Fibroblast of skin of abdomen (primary cell): ENCODE measurements at places on chromosomes 2 and 18.

- peak; percentile 91 for DNase-seq
Measured at GRCh38 chr2:105104208-105104731, 66.4 kb downstream of the MRPS9 start.

DNA sequence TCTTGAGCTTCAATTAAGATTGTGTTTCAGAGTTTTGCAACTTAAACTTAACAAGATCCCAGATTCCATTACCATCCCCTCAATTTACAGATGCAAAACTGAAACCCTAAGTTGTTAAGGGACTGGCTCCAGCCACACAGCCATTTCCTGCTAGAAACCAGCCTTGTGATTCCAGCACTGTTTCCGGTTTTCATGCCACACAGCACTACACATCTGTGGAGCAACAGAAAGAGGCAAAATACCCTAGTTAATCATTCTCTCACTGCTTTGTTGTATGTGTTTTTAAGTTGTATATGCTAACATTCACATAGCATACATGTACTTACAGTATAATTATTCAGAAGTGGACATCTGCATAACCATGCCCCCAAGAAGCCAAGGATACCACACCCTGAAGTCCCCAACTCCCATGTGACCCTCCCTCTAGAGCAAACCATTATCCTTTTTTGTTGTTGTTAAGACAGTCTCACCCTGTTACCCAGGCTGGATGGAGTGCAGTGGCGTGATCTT is 87.4 kb downstream of the MYO5B start:
- no peak for DNase-seq

DNA sequence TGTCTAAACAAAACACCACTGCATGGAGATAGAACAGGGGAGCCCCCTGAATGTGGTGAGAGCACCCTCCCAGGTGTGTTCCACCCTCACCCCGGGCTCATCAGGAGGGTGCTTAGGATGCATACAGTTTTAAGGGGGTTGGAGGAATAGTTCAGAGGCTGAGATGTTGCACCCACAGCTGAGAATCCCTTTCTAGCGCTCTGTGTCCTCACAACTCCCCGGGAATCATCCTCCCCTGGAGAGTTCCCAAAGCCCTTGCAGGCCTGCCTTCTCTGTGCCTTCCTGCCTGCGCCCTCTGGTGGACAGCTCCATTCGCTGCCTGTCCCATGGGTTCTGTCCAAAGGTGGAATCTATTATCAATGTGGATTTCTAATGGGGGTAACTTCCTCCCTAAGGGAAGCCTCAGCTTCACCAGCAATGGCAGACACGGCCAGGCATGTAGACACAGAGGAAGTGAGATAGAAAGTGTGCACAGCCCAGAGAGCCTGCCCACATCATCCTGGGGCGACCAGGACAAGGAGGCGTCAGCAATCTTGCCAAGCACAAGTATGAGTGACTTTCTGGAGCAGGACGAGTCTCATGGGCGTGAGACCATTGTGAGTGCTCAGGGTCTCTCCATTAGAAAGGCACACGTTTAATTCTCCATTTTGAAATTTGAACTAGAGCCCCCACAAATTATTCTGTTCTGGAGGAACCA is 1.2 kb upstream of the UGT1A5 start:
- peak; percentile 71 for DNase-seq

DNA sequence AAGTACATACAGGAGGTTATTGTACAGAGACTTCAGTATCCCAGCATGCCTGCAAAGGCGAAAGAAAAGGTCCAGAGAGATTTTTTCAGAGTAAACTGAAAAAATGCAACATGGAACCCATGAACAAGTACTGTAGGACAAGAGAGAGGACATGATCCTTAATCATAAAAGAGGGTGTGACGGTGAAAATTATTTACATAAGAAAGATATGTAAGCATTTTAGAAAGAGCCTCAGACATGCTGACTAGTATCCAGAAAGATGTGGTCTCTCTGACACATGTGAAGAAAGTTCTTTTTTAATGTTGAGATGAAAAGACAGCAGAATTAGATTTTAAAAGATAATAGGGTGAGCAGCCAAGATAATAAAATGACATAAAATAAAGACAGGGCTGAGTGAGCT is 262.0 kb downstream of the NCKAP5 start:
- DNase-seq: no peak

DNA sequence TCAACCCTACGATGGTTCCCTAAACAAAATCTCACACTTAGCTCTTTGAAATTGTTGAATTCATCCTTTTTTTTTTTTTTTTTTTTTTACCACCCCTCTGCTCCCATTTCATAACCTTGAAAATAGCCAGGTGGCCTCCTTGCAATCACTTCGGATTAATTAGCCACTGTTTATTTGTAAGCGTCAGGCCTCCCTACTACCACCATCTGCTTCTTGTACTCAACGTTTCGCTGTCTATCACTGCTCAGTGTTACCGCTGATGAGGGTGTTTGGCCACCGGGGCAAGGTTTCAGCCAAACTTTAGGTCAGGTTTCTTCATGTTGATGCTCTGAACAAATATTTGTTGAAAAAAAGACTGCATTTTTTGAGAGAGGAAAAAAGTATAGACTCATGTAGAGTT is 183.2 kb downstream of the EPHA4 start:
- DNase-seq: no peak

GRCh38 chr2:45543257-45543656 is 67.8 kb downstream of the SRBD1 start:
- DNase-seq: no peak
